ENCODE measurements at places on chromosomes 1 and 21.
A peak's percentile ranks its signal among the peaks of the same experiment; 100 is the strongest.

- DNase-seq, result no peak
Observed at GRCh38 chr1:21898326-21899200, 38.5 kb downstream of the HSPG2 start.

DNA sequence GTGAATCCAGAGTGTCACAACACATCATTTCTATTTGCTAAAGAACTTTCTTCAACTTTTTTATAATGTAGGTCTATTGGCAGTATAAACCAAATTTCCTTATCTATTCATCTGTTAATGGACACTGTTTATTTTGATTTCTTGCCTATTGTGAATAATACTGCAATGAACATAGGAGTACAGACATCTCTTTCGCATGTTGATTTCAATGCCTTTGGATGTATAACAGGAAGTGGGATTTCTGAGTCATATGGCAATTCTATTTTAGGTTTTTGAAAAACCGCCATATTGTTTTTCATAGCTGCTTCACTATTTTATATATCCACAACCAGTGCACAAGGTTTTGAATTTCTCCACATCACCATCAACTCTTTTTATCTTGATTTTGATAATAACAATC is 198.7 kb downstream of the KCNT2 start:
- no peak for DNase-seq

DNA sequence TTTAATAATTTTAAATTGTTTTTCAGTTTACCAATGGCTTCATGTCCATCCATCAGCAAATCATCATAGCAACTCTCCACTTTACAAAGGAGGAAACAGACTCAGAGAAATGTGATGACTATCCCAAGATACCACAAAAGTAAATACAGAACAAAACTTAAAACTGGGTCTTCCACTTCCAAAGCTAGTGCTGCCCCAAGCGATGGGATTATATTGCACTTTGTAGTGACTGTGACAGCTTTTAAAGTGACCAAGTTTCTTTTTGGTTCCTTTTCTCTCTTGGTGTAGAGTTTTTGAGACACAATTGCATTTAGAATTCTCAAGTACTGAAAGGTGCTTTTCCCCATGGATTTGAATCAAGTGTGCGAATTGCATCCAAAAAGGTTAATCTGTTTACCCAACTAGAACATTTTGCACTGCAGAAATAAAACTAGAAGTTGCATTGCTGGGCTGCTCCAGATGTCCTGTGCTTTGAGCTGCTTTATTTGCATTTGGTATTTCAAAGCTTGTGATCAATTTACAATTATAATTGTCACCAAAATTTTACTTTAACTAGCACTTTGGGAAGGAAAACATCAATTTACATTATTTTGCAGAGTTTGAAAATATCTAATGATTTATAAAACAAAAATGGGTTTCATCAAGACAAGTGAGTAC is 320.2 kb downstream of the PDE4B start:
- DNase-seq, result no peak

- no peak for DNase-seq
Observed at GRCh38 chr1:55822891-55823290, 607.7 kb upstream of the USP24 start.

DNA sequence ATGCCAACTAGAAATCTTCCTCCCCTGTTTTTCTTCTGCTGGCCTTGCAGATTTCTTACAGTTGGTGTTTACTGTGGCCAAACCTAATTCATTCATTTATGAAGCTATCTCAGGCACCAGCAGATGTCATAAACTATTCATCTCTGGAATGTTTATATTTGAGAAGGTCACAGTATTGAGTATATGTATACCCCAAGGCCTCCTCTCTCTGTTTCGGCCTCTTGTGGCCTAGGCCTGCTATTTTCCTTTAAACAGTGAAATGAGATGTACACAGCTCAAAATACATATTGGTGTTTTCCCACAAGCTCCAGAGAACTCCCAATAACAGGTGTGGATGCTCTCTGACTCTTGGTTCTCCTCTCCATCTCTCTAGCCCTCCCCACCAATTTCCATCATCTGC is 520.7 kb upstream of the CAMK1G start:
- DNase-seq, result no peak

DNA sequence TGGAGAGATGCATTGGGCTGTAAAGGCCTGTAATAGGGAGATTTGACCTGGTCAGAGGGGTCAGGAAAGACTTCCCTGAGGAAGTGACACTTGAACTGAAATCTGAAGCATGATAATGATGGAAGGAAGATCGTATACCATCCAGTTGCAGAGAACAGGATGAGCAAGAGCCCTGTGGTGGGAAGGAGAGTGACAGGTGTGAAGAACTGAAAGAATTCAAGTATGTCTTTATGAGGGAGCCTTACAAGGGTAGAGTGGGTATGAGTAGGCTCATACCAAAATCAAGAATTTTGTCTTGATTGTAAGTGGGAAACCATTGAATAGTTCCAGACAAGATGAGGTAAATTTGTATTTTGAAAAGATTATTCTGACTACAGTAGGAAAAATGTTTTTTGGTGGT is 129.4 kb downstream of the RASAL2 start:
- DNase-seq, result no peak

DNA sequence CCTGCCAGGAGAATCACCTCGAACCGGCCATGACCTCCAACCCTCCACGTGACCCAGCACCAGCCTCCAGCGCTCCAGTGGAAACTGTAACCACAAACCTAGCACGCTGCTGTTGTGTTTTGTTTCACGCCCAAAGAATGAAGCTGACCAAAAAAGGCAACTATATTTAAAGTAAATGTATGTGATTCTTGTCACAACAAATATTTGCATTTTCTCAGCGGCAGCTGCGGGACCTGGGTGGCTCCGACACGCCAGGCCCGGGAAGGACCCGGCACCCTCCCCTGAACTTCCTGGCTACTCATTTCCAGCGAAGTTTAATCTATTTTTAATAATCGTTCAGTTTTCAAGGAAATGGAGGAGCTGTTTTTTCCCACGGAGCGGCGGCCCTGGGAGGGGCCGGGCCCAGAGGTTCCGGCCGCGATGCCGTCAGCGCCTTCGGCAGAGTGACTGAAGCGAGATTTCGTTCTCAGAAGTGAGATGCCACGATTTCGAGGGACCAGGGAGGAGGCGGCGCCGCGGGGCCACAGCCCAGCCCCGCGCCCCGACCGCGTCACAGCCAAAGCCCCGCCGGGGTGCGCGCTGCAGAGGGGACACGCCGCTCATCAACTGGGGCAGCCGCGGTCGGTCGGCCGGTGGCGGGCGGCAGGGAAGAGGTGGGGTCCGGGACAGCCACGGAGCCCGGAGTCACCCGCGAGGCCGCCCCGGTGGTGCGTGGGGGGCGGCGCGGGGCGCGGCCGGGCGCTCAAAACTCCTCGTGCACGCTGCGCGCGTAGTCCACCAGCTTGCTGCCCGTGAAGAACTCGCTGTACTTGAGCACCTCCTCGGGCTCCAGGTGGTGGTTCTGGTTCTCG is 3.0 kb upstream of the TNFRSF4 start:
- DNase-seq, result no peak

- peak; percentile 61 for DNase-seq
Observed at GRCh38 chr21:25936776-25937175, 202.0 kb downstream of the GABPA start.

DNA sequence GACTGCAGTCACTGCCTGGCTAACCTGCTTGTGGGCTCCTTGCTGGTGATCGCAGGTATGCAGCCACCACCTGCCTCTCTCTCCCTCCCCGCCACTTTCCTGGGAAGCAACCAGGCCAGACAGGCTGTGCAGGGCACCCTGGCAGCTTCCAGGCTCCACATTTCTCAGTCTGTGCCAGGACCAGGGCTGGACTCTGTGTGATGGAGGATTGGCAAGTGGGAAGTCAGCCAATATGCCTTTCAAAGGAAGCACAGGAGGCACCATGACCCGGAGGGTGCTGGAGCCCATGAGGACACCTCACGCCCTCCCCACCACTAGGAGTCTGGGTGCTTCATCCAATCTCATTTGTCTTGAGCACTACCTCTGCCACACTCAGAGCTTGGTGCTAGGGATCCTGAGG is 15.8 kb upstream of the DISP3 start:
- DNase-seq, result no peak

GRCh38 chr1:27959792-27960603 is at the start of gene XKR8:
Gene XKR8, plus strand, starts transcription at chr1:27959973. Its CDS starts 97 bp downstream, at chr1:27960070.
- peak; percentile 23 for DNase-seq

DNA sequence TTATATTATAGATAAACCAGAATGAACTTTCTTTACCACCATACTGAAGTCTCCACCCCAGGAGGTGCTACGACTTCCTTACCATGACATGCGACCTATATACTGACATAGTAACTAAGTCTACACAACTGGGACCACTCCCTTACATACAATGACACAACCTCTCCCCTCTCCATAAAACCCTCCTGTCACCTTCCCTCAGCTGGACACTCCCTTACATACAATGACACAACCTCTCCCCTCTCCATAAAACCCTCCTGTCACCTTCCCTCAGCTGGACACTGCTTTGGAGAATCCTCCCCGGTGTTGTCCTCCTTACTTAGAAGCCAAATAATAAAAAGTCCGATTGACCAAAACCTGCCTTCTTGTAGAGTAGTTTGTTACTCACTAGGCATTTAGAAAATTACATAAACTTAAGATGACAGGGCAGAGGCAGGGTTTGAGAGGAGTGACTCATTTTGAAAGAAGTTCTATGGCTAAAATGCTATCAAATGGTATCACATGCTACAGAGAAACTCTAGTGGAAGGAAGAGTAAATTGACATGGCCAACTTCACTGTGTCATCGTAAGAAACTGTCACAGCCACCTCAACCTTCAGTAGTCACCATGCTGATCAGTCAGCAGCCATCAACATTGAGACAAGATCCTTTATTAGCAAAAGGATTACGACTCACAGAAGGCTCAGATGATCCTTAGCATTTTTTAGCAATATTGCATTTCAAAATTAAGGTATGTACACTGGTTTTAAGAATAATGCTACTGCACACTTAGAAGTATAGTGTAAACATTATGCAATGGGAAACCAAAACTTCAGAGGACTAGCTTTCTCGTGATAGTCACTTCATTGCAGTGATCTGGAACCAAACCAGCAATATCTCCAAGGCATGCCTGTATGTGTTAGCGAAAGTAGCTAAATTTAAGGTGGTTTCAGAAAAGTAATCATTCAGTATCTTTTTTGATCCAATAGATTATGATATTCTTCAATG is 56.4 kb downstream of the AHCTF1 start:
- DNase-seq, result no peak

DNA sequence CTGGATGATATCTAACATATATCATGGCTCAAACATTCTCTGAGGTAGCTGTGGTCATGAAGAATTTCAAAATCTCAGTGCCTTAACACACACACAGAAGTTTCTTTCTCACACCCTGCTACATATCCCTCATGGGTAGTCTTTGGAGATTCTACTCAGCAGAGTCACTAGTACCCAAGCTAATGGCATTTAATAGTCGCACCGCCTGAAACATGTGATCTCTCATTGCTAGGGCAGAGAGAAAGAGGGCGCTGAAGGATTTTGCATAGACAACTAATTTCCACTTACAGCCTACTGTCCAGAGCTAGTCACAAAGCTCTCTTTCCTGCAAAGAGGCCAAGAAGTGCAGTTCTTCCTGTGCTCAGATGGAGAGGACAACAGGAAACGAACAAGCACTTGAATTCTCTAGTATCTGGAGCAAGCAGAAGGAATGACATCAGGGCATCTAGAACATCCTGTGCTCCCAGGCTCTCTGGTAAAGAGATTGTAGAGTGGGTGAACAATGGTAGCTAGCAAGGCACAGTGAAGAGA is 183.4 kb upstream of the PTBP2 start:
- peak; percentile 2 for DNase-seq

GRCh38 chr1:84603223-84603622 is 29.0 kb upstream of the CTBS start:
- no peak for DNase-seq

- DNase-seq, result no peak
Observed at GRCh38 chr21:16076465-16076864, 346.7 kb downstream of the USP25 start.

GRCh38 chr1:172514108-172514507 is 18.8 kb upstream of the SUCO start:
- no peak for DNase-seq

GRCh38 chr1:112502826-112503225 is 5.9 kb upstream of the WNT2B start:
- no peak for DNase-seq

DNA sequence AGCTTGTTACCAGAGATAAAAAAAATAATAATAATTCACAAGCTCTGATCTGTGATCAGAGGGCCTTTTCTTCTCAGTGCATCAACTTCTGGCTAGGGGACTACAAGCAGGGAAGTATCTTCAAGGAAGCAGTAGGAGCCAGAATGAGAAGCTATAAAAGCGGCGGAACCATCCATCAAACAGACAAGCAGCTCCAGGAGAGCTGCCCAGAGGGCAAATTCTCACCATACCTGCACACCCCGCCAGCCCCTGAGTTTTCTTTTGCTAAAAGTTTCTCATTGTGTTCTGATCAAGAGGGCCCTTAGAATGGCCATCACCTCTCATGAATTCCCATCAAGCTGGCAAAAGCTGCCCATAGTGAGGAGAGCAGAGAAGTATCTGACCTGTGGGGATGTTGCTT is 99.4 kb downstream of the SMYD2 start:
- DNase-seq, result no peak

GRCh38 chr1:27980216-27980845 is 20.6 kb downstream of the XKR8 start:
- DNase-seq, result no peak

GRCh38 chr21:45111703-45112102 is 37.3 kb downstream of the ADARB1 start:
- DNase-seq, result no peak

DNA sequence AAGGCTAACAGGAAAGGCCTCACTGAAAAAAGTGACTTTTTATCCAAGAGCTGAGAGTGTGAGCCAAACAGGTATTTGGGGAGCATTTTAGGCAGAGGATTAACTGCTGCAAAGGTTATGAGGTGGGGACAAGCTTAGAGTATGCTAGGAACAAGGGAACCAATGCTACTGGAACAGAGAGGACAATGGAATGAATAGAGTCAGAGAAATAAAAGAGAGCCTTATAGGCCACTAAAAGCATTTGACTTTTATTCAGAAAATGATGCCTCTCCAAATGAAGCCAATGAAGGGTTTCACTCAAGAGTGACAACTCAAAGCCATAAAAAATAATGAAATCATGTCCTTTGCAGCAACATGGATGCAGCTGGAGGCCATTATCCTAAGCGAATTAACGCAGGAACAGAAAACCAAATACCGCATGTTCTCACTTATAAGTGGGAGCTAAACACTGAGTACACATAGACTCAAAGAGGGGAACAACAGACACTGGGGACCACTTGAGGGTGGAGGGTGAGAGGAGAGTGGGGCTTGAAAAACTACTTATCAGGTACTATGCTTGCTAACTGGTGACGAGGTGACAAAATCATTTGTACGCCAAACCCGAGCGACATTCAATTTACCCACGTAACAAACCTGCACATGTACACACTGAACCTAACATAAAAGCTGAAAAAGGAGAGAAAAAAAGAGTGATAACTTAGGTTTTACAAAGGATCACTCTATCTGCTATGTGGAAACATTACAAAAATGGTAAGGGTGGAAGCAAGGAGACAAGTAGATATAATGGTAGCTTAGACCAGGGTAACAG is 11.1 kb downstream of the PTP4A2 start:
- DNase-seq, result no peak

GRCh38 chr1:60697204-60697994 is 385.0 kb upstream of the NFIA start:
- DNase-seq, result no peak

Data from COLO829 (cell line).